Astrocyte (in vitro differentiated cells and primary cell): ENCODE measurements at places on chromosomes 12 and 14. TPM values are rescaled to one million over a fixed set of nuclear protein-coding genes. Genes with fewer than 3 reads are reported as not detected.

ALG10B gene
- total RNA-seq = 1.6 and 1.8 TPM in 2 replicates

RPGRIP1 gene
- total RNA-seq = not detected in 2 replicates

NID2 gene
- total RNA-seq = 11.4 and 22.3 TPM in 2 replicates

SLC17A8 gene
- total RNA-seq = not detected in 2 replicates

CMA1 gene
- not detected in 2 replicates for total RNA-seq

PRPH gene
- not detected in 2 replicates for total RNA-seq

AQP2 gene
- total RNA-seq = not detected in 2 replicates

PRKD1 gene
- 5.9 and 6.7 TPM in 2 replicates for total RNA-seq

RTL1 gene
- total RNA-seq = 0.18 and 0.31 TPM in 2 replicates

TCL1B gene
- not detected in 2 replicates for total RNA-seq

BIN2 gene
- not detected in 2 replicates for total RNA-seq

EPYC gene
- total RNA-seq = 0.26 and 0.39 TPM in 2 replicates

PTGDR gene
- total RNA-seq = not detected in 2 replicates

RAB5B gene
- 110 and 127 TPM in 2 replicates for total RNA-seq

IPO4 gene
- 46.1 and 53.3 TPM in 2 replicates for total RNA-seq

TPH2 gene
- total RNA-seq = 0.24 and 0.30 TPM in 2 replicates

C12orf60 gene
- total RNA-seq = 1.7 and 2.0 TPM in 2 replicates

PTCSC3 gene
- total RNA-seq = not detected in 2 replicates
